GF-D8 (cell line): ENCODE measurements at places on chromosomes 16 and 17.

DNA sequence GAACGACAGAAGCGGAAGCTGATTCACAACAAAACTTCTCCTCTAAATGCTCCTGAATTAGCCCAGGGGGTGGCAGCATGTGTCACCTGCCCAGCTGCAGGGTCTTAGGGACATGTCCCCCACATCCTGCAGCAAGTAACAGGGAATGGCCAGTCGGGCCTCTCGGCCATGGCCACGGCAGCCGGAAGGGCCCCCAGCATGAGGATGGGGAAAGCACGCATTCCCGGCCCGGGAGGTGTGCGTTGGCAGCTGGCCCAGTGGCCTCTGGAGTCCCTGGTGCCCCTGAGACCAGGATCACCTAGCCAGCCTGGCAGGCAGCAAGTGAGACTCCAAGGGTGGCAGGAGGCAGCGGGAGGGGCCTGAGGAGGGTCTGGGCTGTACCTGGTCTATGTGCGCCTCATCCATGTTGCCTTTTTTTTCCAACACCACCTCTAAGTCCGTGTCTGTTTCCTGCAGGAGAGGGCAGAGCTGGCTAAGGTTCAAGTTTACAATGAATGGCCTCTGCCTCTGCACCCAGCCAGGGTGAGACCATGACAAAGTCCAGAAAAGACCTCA, 7.0 kb downstream of the KNOP1 start:
- no peak for DNase-seq

- DNase-seq = no peak
Measured at GRCh38 chr17:72517413-72518158, 396.8 kb downstream of the SOX9 start.

GRCh38 chr16:987906-988305, 6.3 kb downstream of the SOX8 start:
- no peak for DNase-seq

- no peak for DNase-seq
Measured at GRCh38 chr17:7862692-7863437, 5.1 kb downstream of the CYB5D1 start.

DNA sequence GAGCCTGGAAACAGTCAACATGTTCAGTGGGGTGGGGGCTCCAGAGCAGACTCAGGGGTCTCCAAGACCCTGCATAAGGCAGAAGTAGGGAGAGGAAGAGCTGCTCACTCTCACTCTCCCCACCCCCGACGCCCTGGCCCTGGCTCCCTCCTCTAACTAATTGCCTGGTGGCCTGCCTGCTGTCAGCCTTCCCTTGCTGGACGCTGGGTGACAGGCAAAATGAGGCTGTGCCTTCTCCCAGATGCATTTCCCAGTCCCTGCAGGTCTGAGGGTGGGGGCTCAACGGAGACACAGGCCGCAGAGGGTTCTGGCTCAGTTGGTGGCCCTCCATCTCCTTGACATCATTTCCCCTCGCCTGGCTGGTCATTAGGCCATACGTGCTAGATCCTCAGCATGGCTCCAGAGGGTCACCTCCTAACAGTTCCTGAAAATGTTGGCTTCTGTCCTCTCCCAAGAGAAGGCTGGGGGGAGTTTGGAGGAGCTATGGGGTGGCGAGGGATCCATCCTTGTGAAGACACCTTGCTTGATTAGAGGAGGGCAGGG, 1.4 kb downstream of the FMNL1 start:
- DNase-seq = no peak

DNA sequence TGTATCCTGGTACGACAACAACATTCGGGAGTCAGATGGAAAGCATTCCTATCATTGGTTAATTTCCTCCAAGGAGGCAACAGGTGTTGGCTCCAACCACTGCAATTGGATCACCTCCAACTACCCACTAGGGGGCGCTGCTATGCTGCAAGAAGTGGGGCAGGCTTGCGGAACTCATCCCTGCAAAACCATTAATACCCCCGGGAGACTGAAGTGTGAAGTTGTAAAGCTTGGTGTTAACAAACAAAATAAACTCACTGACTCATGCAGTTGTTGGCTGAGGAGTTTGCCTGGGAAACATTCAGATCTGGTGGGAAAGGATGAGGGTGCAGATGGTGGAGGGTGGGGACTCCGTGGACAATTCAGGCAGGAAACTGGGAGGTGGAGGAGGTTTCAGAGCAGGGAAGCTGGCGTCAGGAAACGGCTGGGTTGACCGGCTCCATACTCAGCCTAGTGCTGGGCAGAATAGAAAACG, 84.9 kb downstream of the HS3ST2 start:
- DNase-seq = peak; percentile 6

GRCh38 chr17:29576214-29577000, 7.9 kb downstream of the TP53I13 start:
- no peak for DNase-seq

- no peak for DNase-seq
Measured at GRCh38 chr17:15180121-15180561, 85.0 kb downstream of the PMP22 start.
